ENCODE measurements at places on chromosomes 1 and 21.

GRCh38 chr1:53984726-53985125 is 33.3 kb downstream of the LDLRAD1 start:
- DNase-seq = no peak

DNA sequence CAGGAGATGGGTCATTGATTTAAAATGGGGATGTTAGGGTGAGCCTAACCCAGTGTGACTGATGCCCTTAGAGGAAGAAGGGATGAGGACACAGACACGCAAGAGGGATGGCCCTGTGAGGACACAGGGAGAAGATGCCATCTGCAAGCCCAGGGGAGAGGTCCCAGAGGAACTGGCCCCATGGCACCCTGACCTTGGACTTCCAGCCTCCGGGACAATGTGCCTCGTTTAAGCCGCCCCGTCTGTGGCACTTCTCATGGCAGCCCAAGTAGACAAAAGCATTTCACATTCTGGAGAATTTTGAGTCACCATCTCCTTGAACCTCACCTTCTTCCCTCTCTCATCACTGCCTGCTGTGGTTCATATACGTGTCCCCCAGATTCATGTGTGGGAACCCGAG is 20.1 kb upstream of the PCBP3 start:
- no peak for DNase-seq

DNA sequence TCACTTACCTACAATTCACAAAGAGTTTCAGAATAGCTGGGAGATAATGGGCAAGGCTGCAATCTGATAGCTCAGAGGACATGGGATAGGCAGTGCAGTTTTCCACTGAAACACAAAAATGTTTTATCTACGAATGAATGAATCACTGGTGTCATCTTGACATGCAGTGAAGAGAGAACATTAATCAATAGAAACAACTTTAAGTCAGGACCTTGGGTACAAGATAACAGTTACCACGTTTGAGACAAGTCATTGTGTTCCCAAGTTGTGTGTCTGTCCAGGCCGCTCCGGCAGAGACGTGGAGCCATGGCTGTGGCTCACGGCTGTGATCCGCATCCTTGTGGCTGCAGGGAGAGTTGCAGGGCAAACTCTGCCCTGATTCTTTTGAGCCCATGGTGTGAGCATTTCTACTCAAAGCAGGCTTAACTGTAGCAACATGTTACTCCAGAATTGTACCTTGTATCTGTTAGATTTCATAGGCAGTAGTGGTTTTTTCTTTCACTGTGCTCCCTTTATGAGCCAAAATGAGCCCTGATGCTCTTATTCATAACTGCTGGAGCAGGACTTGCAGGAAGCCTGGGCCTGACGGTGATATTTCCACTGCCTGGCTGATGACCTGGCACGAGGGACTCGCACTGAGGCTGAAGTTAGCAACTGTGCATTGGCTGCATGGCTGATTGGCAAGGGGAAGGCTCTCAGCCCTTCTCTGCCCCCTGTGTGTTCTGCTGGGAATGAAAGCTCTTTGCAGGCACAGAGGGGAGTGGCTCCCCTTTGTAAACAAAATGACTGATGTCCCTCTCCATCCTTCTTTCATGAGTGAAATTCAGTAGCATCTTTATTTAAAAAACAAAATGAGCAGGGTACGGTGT is 465.2 kb downstream of the AJAP1 start:
- no peak for DNase-seq

DNA sequence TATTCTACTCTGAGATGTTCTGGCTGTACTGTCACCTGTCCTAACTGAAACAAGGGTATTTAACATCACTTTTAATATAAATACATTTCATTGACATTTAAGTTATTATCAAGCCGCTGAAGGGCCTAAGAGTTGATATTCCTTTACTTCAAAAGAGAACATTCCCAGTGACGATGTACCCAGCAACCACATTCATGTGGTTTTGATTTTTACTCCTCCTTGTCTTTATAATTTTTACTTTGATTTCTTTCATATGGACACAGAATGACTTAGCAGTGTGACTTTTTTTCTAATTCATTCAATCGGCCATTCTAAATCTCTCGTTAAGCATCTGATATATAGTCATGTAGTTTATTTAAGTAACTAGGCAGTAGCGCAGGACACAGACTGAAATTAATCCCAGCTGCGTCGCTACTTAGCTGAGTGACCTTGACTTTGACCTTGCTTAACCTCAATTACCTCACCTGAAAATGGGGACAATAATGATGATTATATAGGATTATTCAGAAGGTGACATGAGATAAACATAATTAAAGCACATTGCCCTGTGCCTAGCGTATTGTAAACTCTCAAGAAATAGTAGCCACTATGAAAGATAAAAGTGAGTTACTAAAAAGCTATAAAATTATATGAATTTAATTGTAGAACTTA is 476.6 kb downstream of the SETD4 start:
- DNase-seq = no peak

DNA sequence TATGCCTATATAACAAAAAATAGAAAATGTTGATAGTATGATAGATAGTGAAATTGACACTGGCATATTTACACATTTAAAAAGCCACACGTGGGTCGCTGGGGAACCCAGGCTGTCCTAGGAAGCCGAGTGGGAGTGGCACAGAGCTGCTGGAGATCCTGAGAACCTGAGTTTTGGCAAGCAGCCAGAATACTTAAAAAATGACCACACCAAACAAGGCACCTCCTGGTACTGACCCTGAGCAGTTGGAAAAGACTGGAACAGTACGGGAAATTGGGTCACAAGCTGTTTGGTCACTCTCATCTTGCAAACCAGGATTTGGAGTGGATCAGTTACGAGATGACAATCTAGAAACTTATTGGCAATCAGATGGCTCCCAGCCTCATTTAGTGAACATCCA is 111.5 kb downstream of the ZFYVE9 start:
- DNase-seq = no peak

DNA sequence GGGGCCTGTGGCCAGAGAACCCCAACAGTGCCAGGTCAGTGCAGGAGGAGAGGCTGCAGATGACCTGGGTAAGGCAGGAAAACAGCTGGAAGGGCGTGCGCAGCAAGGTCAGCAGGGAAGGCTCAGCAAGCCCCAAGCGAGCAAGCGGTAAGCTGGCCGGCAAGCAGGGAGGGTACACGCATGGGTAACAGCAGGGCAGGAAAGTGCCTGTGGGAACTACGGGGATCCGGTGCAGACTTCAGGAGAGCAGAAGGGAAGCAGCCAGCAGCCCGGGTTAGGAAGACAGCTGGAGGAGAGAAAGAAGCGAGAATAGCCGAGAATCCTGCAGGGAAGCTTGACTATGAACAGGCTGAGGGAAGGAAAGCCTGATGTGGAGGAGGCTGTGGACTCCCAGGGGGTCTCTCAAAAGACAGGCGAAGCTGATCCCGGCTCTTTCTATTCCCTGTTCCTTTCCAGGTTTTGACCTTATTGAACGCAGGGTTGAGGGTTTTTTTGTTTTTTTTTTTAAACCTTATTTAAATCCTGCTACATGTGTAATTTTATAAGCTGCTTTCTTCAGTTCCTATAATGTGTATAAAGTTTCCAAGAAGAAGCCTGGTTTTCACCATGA is 20.9 kb downstream of the UMODL1 start:
- no peak for DNase-seq

GRCh38 chr1:219329578-219329977 is 155.9 kb downstream of the LYPLAL1 start:
- no peak for DNase-seq

- DNase-seq = no peak
Measured at GRCh38 chr1:50163680-50164079, 55.0 kb downstream of the ELAVL4 start.
